Stimulated activated CD4-positive, alpha-beta T cell treated with anti-CD3 and anti-CD28 coated beads, Interleukin-12 subunit alpha, Interleukin-12 subunit beta, amount 100 ng/mL, for 48 hours (primary cell): ENCODE measurements at places on chromosomes 6 and 20.

- DNase-seq, result no peak
Measured at GRCh38 chr6:11278207-11278559, 45.7 kb upstream of the NEDD9 start.

GRCh38 chr6:25302677-25303128 is 23.5 kb downstream of the CARMIL1 start:
- DNase-seq, result no peak

DNA sequence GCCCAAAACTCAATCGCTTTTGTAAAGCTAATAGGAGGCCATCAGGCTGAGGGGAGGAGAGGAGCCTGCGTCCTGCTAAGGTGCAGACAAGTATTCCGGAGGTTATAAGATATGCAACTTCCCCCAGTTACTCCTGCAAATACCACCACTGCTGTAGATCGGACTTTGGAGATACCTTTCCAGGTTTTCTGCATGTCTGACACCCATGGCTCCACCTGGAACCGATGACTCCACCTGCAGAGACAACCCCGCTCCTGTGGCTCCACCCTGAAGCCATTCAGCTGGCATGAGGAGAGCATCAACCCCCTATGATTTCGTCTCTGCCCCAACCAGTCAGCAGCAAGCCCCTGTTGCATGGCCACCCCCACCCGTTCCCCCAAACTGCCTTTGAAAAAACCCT is 59.7 kb upstream of the SAMD5 start:
- no peak for DNase-seq

DNA sequence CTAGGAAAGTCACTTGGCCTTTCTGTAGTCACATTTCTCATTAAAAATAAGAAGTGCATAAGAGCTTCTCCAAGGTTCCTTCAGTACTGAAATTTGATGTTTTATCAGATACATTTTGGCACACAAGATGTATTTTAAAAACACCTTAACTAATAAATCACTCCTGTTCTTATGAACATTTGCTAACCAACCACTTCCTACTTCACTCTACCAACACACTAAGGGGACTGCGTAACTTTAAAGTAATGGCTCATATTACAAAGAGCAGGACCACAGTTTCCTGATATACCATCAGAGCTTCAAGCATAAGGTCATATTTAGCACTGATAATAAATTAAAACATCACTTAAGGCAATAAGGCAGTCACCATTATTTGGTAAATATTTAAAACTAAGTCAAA is 104.4 kb downstream of the RALGAPA2 start:
- no peak for DNase-seq
